CD4-positive, alpha-beta T cell treated with Interleukin-6 at 100 ng/mL for 8 hours (primary cell): ENCODE measurements at places on chromosomes 1 and 21.

- DNase-seq = peak; percentile 4
Observed at GRCh38 chr1:214439352-214440119, 111.9 kb downstream of the PTPN14 start.

DNA sequence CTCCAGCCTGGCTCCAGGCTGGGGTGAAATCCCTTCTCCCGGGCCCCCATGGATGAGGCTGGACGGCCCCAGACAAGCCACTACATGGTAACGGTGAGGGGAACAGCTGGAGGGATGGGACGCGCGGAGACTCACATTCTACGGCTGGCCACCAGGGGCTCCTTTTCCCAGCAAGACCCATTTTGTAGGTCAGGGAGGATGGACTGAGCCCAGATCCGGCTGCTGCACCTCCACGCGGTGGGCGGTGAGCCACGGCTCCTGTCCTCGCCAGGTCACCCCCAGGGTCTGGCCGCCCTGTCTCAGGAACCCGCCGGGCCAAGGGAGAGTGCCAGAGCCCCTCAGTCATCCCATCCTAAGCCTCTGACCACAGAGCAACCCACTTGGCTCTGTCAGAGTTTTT lies 75.0 kb upstream of the ACTRT2 start:
- no peak for DNase-seq

GRCh38 chr1:7386226-7387052 lies 384.7 kb upstream of the VAMP3 start:
- no peak for DNase-seq

DNA sequence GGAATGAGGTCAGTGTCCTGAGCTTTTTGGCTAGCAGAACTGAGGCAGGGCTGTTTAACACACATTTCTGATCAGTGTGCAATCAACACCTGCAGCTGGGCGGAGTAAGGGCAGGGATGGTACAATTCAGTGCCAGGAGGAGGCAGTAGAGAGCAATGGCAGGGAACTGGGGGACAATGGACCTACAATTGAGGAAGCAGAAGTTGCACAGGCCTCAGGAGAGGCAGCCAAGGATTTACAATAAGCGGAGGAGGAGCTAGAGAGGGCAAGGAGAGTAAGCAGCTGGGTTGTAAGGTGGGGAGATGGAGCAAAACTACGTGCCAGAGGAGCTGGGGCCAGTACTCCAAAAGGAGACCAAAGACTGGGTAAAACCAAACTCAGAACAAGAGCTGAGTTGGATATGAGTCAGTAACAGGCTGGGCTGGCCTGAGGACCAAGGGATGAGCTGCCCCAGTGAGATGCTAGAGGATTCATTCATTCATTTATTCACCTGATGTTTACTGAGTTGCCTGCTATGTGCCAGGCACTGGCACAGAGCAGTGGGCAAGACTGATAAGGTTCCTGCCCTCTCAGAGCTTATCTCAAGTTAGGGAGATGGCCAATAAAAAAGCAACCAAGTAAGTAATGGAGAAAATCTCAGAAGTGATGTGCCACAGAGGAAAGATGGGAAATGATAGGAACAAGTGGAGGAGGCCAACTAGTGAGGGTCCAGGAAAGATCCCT lies 10.4 kb upstream of the GALE start:
- DNase-seq = peak; percentile 41

GRCh38 chr1:43705982-43706597 lies 1.2 kb upstream of the ST3GAL3 start:
- no peak for DNase-seq

GRCh38 chr1:232754930-232755329 lies 50.3 kb upstream of the MAP10 start:
- no peak for DNase-seq
